Glutamatergic neuron (in vitro differentiated cells): ENCODE measurements at places on chromosomes 2 and 18. TPM values are rescaled to one million over a fixed set of nuclear protein-coding genes. Genes with fewer than 3 reads are reported as not detected.

The STEAP3 gene
- total RNA-seq: 2.1 TPM

- no peak for DNase-seq
These were observed 415.3 kb upstream of the ZEB2 start for GRCh38 chr2:144935191-144935590.

GRCh38 chr18:3358310-3358709 is 91.7 kb upstream of the TGIF1 start:
- DNase-seq: no peak

GRCh38 chr18:75280427-75281280 is 70.1 kb downstream of the TSHZ1 start:
- no peak for DNase-seq

The MC5R gene
- not detected for total RNA-seq

DNA sequence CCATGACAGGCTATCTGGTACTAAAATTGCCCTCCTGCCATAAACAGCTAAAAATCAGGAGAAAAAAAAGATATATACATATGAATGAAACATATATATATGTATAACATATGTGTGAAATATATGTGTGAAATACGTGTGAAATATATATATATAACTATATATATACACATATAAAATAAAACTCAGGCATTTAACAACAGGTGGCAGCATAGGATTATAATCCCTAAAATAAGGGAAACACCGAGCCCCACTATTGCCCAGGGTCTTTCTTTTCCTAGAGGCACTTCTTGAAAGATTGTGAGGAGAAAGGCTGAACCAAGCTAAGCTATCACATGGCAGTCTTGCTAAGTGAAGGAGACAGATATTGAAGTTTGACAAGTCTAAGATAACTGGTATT is 65.9 kb upstream of the CYTIP start:
- DNase-seq: no peak

DNA sequence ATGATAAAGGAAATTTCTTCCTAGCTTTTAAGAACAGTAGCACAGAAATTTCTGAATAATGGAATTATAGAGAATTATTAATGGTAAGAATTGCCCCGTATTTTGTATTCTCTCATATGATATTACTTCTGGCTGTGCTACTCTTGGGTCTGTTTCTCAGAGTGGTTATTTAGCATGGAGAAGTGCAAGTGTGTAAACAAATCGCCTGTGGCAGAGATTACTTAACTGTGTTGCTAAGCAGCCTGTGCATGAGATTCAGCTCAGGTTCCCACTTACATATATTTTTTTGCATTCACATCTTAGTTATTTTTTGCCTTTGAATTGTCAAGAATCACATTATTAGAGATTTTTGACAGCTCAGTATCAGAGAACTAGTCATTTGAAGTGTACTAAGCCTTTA is 80.1 kb upstream of the NFATC1 start:
- no peak for DNase-seq

GRCh38 chr2:105584435-105585010 is 160.2 kb upstream of the NCK2 start:
- no peak for DNase-seq

The ZNF385B gene
- total RNA-seq: not detected

The ST6GAL2 gene
- total RNA-seq: 5.9 TPM

The CRYGD gene
- total RNA-seq: 0.76 TPM

The IFIH1 gene
- total RNA-seq: not detected

The ASB18 gene
- total RNA-seq: not detected

DNA sequence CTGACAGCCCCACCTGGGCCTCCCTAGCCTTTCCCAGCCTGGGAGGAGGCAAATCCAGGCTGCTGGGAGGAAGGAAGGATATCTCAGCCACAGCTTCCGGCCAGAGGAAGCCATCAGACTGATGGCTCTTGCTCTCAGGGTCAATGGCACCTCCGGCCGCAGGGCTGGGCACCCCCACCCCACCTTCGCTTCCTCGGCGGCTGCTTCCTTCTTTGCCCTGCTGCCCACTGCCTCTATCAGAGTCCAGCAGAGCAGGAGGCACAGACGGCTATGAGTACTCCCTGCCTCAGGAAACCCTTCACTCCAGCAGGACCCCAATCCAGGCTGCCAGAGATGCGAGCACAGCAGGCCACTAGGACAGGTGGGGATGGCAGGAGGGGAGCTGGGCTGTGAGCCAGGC is 3.3 kb downstream of the SEMA4C start:
- no peak for DNase-seq

GRCh38 chr2:143422681-143423080 is 293.5 kb downstream of the ARHGAP15 start:
- DNase-seq: no peak

GRCh38 chr18:13501891-13502290 is 224.5 kb downstream of the FAM210A start:
- no peak for DNase-seq

- DNase-seq: peak; percentile 72
These were observed 16.9 kb downstream of the STEAP3 start for GRCh38 chr2:119240311-119241204.

DNA sequence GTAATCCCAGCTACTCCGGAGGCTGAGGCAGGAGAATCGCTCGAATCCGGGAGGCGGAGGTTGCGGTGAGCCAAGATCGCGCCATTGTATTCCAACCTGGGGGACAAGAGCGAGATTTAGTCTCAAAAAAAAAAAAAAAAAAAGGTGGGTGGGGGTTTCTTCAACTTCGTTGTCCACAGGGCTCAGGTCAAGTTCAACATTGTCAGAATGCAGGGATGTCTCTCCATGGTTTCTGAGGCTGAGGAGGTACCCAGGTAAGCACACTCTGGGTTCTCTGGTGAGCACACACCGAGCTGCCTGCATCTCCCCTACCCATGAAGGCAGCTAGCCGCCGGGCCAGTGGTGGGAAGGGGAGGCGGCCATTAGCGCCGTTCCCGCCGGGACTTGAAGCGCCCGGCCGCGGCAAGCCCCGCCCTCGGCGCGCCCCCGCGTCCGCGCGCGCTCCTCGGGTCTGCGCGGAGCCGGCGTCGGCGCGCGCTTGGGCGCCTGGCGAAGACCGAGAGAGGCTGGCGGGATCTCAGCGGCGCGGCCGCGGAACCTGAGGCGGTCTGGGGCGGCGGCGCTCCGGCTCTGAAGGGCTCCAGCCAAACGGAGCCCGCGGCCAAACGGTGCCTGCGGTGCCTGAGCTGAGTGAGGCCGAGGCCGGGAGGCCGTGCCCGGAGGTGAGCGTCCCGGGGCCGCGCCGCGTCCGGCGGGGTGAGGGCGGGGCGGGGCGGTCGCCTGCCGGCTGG is at the start of gene UBXN2A:
Gene UBXN2A, plus strand, starts transcription at position 477 of the 731 bp plus-strand sequence. CDS start 17,852 bp downstream, outside the sequence.
- peak; percentile 82 for DNase-seq

The PIKFYVE gene
- total RNA-seq: 46.8 TPM

- no peak for DNase-seq
These were observed 136.3 kb downstream of the TMEM163 start for GRCh38 chr2:134582547-134582899.

The NT5DC4 gene
- total RNA-seq: not detected

- no peak for DNase-seq
These were observed 44.8 kb upstream of the TFCP2L1 start for GRCh38 chr2:121329786-121330185.

The DPP4 gene
- 0.20 TPM for total RNA-seq

DNA sequence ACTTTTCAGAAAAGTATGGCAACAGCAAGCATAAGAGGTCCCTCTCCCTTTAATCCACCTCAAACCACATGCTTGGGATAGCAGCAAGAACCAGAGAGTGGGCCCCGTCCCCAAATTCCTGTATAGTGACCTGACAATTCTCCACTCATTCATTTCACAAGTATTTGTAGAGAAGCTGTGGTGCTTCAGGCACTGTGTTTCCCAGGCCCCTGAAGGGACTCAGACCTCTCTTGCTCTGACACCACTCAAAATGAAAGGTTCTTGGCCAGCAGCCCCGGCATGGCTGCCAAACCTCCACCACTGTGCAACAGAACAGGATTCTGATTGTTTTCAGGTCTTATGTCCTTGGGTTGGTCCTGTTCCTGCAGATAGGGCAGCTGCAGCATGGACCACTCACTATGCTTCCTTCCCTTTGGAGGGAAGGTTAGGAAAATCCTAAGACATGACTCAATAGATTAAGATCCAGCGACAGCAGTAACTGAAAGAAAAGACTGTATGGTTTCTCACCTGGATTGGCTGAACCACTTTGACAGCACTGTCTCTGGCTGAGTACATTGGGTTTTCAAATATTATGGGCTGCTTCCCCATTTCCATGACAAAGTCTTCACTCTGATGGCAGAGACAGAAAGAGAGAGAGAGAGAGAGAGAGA is 67.6 kb downstream of the DHRS9 start:
- DNase-seq: no peak

GRCh38 chr2:49265471-49265870 is 111.2 kb upstream of the FSHR start:
- DNase-seq: no peak

DNA sequence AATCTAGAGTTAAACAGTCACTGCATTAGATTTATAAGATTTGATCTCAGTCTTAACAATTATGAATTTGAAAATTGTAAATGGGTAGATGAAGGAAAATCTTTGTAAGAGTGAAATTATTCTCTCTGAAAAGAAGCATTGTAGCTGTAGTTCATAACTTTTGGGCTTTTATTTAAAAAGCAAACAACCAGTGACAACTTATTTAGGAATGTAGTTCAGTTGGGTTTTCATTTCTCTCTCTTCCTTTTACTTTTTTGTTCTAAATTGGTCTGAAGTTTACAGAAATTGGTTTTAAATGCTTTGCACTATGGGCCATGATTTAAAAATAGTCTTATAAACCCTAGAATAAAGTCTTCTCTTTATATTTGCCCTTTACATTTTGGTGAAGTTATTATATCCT is 296.6 kb downstream of the GULP1 start:
- DNase-seq: no peak

The ARMC9 gene
- total RNA-seq: 19.3 TPM

DNA sequence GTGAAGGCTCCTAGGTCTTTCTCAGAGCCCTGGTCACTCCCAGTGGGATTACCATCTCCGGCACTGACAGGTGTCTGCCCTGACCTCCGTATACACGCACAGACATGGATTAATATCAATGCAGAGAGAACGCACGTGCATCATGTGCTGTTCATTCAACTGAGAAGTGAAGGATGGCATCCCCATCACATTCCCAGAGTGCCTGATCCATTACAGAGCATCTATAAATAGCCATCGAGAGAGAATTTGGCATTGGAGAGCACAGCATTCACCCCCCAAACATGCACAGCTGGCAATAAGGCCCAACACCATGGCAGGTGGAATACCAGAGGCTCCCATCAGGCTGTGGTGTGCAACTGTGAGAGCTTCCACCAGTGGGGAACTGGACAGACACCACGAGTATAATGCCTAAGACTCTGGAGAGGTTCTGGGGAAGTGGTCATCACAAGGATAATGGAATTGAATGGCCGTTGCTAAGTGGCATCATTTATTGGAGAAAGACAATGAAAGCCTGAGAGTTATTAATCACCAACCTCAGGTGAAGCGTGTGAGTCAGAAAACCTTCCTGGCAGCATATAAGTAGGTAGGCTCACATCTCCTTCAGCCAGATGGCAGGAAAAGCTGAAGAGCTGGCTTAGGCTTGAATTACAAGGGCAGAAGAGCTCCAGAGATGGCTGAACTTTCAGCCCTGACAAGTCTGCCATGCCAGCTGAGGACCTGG is 244.5 kb upstream of the ID2 start:
- DNase-seq: no peak

The CAPN14 gene
- 0.25 TPM for total RNA-seq

DNA sequence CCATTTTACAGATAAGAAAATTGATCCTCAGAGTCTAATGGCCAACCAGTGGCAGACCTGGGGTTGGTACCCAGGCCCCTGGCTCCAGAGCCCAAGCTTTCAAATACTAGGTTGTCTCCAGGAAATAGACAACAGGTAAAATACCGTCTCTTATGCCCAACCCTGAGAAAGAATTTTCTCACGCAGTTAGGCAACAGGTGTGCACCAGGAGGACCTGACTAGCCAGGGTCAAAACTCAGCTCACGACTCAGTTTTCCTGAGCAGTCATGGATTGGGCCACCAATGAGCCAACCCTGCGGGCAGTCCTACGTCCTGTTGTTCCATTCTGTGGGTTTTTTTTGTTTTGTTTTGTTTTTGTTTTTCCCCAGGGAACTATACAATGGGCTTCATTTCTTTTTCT is 13.5 kb downstream of the TRIB2 start:
- no peak for DNase-seq
